ENCODE measurements at places on chromosomes 2 and 18.
A peak's percentile ranks its signal among the peaks of the same experiment; 100 is the strongest.

DNA sequence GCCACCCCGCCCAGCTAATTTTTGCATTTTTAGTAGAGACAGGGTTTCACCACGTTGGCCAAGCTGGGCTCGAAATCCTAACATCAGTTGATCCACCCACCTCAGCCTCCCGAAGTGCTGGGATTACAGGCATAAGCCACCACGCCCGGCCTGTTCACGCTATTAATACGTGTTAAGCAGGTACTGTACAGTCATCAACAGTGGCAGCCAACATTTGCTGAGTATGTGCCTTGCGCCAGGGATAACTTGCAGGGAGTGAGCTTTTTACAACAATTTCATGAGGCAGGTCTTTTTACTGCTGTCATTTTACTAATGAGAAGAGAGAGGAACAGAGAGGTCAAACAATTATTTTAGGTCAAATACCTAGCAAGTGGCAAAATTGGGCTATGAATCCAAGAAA lies 115.2 kb downstream of the AP1S3 start:
- no peak for DNase-seq

DNA sequence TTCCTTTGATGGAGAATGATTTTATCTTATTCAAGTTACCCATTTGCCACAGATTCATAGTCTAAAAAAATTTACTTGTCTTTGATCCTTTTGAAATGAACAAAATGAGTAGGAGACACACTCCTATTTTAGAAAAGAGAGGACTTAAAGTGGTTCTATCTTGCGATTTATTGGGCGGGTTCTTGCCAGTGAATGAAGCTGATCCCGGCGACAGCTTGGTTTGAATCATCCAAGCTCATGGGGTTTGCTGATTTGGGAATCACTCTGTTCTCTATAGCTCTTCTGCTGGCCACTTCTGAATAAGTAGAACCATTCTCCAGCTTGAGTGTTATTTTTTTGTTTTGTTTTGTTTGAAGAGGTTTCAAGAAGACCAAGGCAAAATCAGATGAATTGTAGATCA lies 25.5 kb upstream of the PPP1CB start:
- DNase-seq: no peak

DNA sequence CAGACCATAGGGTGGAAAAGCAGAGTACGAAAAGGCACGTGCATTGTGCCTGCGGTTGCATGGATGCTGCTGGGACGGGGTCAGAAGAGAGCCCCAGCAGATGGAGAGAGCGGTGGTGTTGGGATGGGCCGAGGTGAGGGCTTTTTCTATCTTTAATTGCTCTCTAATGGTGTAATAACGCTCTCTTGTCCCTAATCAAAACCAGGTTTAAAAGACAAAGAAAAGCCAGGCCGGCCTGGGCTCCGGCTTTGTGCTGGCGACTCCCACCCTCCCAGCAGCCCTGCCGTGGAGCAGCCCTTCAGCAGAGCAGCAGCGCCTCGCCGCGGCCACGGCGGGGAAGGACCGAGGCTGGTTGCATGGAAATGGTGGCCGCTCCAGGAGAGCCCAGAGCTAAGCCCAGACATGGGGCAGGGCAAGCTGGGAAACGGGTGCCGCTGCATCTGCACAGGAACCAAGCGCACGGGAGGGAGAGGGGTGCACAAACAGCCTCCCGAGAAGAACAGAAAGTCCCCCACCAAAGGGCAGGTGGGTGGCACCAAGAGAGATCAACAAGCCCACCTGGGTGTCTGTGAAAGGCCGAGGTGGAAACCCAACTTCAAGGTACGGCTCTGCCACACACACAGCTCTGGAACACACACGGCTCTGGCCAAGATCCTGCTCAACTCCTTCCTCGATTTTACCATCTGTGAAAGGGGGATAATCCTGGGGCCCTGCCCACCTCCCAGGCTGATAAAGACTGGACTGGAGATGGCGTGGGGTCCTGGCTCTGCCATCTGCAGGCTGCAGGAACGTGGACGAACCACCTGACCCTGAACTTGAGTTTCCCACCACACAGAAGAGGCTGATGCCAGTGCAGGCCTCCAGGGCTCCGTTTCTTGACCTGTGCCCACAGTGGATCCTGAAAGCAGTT lies 15.0 kb downstream of the HS1BP3 start:
- DNase-seq: peak; percentile 28

- no peak for DNase-seq
Observed at GRCh38 chr2:47309472-47309951, 93.4 kb upstream of the MSH2 start.

GRCh38 chr2:59586176-59586575 lies 967.3 kb downstream of the BCL11A start:
- no peak for DNase-seq

- no peak for DNase-seq
Observed at GRCh38 chr18:35122586-35123224, 81.5 kb downstream of the MAPRE2 start.

DNA sequence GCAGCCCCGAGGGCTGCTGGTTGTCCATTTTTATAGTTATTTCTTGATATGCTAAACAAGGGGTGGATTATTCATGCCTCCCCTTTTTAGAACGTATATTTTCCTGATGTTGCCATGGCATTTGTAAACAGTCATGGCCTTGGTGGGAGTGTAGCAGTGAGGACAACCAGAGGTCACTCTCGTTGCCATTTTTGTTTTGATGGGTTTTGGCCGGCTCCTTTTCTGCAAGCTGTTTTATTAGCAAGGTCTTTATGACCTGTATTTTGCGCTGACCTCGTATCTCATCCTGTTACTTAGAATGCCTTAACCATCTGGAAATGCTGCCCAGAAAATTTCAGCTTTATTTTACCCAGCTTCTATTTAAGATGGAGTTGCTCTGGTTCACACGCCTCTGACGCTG lies 825.8 kb upstream of the CDH2 start:
- DNase-seq: no peak

DNA sequence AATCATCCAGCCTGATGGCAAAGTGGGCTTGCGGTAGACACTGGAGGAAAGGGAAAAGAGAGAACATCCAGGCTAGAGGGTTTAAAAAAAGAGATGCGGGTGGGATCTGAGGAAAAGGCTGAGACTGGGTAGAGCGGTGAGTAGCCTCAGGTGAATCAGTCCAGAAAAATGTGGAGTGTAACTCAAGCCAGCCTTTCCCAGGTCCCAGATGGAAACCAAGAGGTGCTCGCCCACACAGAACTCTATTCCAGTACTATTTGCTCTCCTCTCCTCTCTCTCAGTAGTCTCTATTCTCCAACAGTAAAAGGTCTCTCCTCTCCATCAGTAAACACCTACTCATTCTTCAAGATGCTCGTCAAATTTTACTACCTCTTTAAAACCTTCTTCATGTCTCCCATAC lies 38.3 kb upstream of the NRP2 start:
- no peak for DNase-seq

- DNase-seq: no peak
Observed at GRCh38 chr2:1862608-1863280, 118.4 kb upstream of the PXDN start.

- DNase-seq: no peak
Observed at GRCh38 chr2:127609031-127609751, 36.8 kb upstream of the GPR17 start.

- DNase-seq: no peak
Observed at GRCh38 chr18:58096658-58097057, 52.6 kb downstream of the NEDD4L start.

- DNase-seq: no peak
Observed at GRCh38 chr2:95296880-95297487, at the start of gene KCNIP3. Gene KCNIP3, plus strand, starts transcription at chr2:95297347. Its CDS starts 92 bp downstream, at chr2:95297439.

DNA sequence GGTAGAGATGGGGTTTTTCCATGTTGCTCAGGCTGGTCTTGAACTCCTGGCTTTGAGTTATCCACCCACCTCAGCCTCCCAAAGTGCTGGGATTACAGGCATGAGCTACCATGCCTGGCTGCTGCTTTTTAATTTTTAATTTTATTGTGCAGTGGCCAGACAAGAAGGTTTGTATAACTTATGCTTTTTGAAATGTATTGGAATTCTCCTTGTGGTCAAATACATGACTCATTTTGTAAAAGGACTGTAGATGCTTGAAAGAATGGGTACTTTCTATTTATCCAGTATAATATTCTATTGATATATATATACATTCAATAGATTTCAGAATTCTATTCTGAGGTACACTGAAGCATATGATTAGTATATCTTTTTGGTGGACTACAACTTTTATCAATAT lies 82.6 kb upstream of the ST3GAL5 start:
- DNase-seq: no peak

DNA sequence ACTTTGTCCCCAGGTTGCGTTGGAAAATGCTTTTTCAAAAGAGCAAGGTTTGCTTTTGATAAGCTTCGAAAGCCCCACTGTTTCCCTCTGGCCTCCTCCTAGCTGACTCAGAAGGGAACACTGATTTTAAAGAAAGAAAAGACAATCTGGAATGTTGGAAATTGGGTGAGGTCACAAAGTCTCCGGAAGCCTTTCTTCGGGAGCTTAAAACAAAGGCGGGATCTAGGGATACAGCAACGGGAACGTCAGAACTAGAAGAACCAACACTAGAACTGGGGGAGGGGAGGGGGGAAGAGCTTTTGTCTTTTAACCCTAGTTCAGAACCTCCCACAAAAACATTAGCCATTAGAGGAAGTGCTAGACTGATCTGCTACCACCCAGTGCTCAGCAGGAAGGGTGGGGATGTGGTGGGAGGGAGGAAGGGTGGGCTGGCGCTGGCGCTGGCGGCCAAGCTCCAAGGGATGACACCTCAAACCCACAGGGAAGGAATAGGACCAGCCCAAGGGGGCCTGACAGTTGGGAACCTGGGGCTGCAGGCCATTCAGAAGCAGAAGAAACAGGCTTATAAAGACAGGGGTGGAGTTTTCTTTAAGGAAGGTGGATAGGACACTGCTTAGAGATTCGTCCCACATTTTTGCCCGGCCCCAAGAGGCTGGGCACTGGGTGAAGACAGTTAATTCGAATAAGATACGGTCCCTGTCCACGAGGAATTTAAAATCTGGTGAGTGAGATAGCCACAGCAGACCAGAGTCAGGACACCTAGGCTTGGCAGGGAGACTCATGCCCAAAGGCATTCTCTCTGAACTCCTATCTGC lies 1.7 kb downstream of the TMSB10 start:
- DNase-seq: peak; percentile 35

- DNase-seq: no peak
Observed at GRCh38 chr2:108354136-108354535, 23.6 kb upstream of the SULT1C4 start.

GRCh38 chr2:46009772-46010171 lies 287.4 kb upstream of the EPAS1 start:
- no peak for DNase-seq

DNA sequence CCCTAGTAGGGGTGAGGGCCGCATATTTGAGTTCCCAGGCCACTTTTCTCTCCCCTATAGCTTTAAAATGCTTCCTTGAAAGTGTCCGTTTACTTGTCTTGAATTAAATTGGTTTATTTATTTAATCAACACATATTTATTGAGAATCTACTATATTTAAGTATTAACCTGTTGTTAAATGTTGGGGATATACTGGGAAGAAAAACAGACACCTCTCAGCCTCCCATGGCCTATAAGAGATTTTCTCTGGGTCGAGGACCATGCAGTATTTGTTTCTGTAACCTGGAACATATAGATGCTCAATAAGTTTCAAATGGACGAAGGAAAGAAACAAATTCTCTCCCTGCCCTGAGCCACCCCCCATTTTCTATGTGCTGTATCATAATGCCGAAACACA lies 98.6 kb downstream of the INSIG2 start:
- DNase-seq: no peak

DNA sequence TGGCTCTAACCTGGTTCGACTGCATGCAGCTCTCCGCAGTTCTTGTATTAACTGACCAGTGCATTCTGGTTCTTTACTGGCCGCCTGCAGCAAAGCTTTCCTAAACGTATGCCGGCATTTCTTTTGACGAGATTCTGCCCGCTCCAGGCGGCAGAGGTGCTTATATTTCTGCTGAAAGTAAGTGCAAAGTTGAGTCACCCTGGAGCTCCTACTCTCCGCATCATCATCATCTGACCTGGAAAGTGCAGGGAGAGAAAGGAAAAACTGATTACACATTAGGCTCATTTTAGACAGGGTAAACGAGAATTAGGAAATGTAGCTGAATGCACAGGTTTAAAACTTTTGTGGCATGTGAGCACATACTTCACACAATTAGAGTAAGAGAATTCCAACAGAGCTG lies 57.9 kb downstream of the INO80D start:
- DNase-seq: no peak

- DNase-seq: no peak
Observed at GRCh38 chr2:193276988-193277387, 1082.3 kb upstream of the TMEFF2 start.

DNA sequence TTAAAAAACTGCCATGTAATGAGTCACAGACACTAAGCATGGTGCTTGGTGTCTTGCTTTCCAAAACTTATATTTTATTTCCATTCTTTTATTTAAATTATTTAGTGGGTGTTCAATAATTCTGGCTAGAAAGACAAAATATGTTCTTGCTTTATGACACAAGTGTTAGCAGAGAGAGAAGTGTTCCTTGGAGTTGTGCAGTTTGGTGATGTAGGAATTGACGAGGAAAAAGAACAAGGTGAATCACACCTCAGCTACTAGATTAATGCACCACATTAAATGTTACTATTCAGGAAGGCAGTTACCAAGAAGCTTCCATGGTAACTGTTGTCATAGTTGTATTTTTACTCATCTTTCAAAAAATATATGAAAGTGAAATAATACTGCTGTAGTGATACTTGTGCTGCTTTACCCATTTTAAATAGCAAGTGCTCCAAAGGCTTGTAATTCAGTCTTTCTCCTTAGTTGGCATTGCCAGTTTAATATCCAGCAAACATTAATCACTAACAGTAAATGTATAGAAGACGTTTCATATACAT lies 28.3 kb downstream of the ADAM23 start:
- DNase-seq: no peak

DNA sequence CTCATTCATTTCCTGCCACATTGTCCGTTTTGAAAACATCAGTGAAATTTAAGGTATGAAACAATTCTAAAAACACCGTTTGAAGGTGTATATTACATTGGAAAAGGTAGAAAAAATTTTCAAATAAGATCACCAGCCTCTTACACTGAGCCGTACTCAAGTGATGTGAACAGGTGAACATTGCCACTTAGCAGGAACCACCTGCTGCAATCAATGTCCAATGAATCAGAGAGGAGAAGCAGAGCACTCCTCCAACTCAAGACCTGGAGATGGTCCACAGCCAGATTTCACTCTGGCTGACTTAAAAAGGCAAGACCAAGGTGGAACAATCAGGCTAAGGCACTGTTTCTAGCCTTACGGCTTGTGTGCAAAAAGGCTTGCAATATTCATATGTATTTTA lies 110.3 kb upstream of the TTN start:
- no peak for DNase-seq

GRCh38 chr2:237920673-237921072 lies 46.1 kb upstream of the UBE2F start:
- no peak for DNase-seq

DNA sequence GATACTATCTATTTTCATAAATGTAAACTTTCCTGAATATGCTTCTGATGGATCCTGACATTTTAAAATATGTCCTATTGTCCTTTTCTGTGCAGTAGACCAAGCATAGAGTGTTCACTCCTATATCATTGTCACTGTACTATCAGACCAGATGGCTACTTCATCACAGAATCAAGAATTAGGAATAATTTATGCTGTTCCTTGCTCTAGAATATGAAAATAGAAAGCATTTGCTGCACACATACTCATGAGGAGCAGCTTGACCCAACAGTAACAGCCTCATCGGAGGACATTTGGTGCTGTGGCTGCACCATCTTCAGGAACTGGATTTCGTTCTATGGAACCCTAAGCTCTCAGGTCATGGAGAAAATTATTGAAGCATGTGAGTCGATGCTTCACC lies 468.9 kb upstream of the HNRNPA3 start:
- no peak for DNase-seq

- DNase-seq: no peak
Observed at GRCh38 chr2:191552066-191552465, 125.9 kb upstream of the NABP1 start.

- no peak for DNase-seq
Observed at GRCh38 chr2:239770246-239770639, 254.9 kb downstream of the NDUFA10 start.
